ENCODE measurements at places on chromosomes 7 and 10.

DNA sequence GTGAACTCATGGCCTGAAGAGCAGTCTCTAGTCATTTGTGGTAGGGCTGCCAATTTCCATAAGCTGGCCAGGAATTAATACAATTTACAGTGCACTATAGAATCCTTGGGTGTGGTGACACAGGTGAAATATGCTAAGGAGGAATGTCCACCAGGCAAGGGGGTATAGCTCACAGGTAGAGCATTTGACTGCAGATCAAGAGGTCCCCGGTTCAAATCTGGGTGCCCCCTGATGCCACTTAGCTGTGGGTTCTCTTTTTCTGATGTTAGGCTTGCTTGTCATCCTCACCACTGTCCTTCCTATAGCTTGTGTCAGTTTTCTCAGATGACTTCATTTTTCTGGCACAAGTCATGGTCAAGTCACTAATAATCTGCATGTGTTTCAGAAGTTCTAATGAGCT is 108.7 kb downstream of the ZNF467 start:
- DNase-seq, result no peak

GRCh38 chr10:90993340-90993739 is 72.5 kb upstream of the ANKRD1 start:
- no peak for DNase-seq

- DNase-seq, result no peak
These were observed 173.3 kb downstream of the RNLS start for GRCh38 chr10:88409824-88410223.

DNA sequence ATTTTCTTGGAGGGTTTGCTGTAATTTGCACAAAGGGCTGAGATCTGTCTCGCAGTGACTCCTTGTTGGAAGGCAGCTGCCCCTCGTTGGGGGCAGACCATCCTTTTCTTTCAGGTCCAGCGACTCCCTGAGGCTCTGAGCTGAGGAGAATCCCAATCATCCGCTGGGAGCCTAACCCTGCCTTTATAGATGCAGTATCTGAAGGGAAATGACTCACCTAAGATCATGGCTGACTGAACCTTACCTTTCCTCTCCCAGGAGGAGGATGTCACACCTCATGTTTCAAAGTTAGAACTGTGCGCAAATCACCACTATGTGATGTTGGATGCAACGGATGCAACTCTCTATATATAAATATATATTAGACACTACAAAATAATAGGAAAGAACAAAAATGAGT is 36.4 kb upstream of the MXI1 start:
- DNase-seq, result no peak

DNA sequence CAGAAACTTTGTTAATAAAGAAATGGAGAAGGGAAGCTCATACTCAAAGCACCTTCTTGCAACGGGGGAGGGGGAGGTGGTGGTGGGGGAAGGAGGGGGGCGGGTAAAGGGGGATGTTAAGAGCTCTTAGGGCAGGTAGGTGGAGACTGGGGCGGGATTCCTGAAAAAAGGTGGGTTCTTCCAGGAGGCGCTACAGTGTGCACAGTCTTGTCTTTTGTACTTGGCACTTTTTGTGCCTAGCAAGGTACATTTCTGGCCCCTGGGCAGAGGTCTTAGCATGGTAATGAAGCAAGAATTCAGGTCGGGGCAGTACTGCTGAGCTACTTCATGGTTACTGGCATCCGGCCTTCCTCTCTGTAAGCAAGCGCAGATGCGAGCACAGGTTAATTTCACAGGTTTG is 15.2 kb upstream of the LAMB4 start:
- DNase-seq, result no peak

GRCh38 chr10:76353237-76353851 is 921.9 kb downstream of the LRMDA start:
- DNase-seq, result no peak

- DNase-seq, result no peak
These were observed 55.2 kb downstream of the CDK6 start for GRCh38 chr7:92781117-92781720.

- no peak for DNase-seq
These were observed 25.3 kb downstream of the DENND11 start for GRCh38 chr7:141676618-141677017.

- no peak for DNase-seq
These were observed 16.0 kb downstream of the MYOZ1 start for GRCh38 chr10:73625004-73625883.

DNA sequence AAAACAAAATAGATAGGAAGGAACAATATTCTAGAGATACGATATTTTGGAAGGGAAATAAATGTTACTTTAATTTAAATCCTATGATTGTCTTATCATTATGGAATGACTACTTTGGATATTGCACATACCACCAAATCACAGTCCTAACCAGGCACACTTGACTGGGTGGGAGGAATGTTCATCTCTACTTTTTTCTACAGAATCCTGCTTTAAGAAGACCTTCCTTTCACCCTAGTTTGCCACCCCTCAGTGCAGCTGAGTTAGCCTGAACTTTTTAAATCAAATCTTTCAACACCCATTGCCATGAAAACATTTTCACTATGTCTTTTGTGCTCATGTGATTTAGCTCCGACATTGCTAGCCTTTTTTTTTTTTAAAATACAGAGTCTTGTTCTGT is 38.1 kb downstream of the RELN start:
- no peak for DNase-seq

- no peak for DNase-seq
These were observed 62.2 kb downstream of the SAMD9 start for GRCh38 chr7:93055543-93056107.

DNA sequence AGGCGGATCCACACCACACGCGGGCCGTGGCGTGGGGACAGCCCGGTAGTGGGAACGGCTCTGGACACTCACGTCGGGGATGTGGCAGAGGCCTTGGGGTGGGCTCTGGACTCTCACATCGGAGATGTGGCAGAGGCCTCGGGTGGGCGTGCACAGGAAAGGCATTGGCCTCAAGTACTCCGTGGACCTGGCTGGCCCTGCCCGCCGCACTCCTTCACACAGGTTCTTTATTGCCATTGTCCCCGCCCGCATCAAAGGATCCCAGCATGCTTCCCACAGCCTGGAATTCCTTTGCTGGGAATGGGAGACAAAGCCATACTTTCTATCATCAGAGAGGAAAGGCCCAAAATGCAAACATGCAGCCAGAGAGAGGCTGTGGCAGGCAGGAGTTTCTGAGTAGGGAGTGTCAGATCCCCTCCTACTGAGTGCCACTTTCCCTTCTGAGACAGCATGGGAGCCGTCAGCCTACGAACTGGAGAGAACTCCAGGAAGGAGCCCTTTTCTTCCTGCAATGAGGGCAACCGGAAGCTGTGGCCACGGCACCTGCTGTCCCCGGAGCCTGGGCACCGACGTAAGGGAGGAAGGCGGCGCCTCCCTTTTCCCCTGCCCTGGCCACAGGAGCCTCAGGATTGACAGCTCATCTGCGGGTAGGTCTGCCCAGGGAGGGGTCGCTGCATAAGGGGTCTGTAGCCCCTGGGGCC is 51.5 kb downstream of the RBM17 start:
- DNase-seq, result no peak

DNA sequence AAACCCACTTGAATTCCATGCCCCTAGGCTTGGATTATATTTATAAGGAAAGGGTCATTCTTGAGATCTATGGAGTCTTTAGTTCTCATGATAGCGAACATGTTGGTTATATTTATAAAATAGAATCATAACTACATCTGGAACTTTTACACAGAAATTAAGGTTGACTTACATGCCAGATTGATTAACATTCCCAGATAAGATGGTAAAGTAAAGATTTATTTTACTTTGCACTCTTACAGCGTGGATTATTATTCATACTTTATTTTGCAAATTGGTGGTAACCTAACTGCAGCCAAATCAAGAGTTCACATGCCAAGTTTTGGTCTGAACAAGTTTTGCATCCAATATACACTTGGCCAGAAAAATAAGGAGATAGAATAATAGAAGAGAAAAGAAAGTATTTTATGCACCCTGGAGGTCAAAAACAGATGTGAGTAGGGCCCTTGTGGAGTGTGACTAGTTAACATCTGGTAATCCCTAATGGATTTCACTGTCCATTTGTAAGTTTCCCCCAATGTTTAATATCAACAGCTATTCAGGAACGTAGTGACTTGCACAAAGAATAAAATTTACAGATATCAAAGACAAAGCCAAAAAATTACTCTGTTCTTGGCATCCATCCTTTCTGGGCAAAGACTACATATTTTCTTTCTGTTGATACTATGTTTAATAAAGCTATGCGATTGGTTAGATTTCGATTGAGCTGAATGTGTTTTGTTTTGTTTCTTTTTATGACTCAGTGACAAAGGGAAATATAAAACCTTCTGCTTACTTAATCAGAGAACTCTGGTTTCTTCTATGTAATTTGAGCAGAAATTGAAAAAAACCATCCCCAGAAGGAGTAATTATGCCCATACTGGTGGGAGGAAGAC is 10.1 kb upstream of the TMEM26 start:
- DNase-seq, result no peak

- DNase-seq, result no peak
These were observed 13.1 kb downstream of the GPER1 start for GRCh38 chr7:1100834-1101562.

GRCh38 chr10:51035344-51035743 is 38.9 kb upstream of the PRKG1 start:
- no peak for DNase-seq

GRCh38 chr10:65231148-65231547 is 1694.7 kb upstream of the LRRTM3 start:
- no peak for DNase-seq

DNA sequence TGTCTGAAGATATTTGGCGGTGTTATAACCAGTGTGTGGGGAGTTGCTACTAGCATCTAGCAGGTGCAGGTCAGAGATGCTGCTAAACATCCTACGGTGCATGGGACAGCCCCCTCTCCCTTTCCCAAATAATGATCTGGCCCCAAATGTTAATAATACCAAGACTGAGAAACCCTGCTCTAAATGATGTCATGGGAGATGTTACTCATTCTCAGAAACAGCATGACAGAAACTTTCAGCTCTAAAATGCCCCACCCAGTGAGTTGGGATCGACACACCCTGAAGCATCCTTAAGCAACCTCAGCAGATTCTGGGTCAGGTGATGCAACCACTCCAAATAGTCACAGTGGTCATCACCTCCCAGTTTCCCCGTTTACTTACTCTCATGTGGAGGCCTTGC is 108.8 kb upstream of the MPP7 start:
- peak; percentile 2 for DNase-seq

DNA sequence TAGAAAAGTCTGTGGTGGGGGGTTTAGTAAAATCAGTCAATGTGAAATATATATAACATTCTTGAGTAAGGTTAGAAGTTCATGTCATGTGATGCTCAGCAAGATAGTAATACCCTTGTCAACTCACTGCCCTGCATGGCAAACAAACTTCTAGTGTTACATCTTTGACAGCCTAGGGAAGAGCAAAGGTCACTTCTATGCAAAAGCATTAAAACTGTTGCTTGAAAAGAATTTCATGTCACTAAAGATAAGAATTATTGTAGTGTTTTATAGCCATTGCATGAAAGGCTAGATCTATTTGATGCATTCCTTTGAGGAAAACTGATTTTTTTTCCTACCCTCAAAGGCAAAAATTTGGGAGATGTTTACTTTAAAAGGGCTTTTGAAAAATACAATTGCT is 176.0 kb downstream of the SKAP2 start:
- no peak for DNase-seq

- no peak for DNase-seq
These were observed 25.7 kb downstream of the FAM13C start for GRCh38 chr10:59336632-59337031.

DNA sequence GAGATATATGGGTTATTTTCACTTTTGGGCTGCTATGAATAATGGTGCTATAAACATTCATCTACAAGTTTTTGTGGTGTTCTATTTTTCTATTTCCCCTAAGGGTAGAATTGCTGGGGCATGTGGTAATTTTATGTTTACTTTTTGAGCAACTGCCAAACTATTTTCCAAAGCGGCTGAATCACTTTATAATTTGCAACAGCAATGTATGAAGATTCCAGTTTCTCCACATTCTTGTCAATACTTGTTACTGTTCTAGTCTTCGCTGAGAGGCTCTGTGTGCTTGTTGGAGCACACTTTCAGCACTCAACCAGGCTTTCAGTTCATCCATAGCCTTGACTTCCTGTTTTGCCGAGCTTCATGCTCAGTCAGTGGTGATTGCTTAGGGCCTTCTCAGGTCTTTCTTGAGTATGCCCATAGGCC is 39.0 kb downstream of the ADK start:
- DNase-seq, result no peak

DNA sequence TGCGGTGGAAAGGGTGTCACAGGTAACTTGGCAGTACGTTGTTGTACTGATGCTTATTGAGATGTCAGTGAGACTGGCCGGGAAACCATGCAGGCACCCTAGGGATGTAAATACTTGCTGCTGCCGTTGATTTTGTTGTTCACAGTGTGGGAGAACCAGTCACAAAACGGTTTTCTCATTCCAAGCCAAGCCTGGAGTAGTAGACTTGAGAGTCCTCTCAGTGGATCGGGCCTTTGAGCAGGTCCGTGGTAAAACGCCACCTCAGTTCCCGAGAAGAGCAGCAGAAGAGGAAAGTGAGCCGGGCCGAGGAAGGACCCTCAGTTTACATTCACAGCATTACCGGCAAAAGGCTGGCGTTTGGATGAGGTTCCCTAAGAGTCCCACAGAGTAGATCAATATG is 1.1 kb downstream of the JAKMIP3 start:
- no peak for DNase-seq

GRCh38 chr10:7239312-7239985 is 171.4 kb downstream of the SFMBT2 start:
- no peak for DNase-seq

DNA sequence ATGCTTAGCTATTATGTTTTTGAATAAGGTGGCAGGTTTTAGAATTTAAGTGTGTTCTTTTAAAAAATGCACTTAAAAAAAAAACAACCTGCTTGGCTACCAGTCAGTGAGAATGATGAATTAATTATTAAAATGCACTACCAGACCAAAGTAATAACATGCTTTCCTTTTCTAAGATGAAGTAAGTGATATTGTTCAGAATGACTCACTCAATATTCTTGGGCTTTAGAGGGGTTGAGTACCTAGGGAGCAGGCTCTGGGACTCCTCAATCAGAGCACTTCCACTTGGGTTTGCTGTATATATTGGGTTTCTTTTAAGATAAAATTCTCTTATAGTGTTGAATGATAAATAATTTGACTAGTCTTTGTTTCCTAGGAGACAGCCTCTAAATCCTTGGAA is 8.6 kb downstream of the STAM start:
- no peak for DNase-seq

GRCh38 chr7:93092757-93093370 is 24.9 kb downstream of the SAMD9 start:
- DNase-seq, result no peak

DNA sequence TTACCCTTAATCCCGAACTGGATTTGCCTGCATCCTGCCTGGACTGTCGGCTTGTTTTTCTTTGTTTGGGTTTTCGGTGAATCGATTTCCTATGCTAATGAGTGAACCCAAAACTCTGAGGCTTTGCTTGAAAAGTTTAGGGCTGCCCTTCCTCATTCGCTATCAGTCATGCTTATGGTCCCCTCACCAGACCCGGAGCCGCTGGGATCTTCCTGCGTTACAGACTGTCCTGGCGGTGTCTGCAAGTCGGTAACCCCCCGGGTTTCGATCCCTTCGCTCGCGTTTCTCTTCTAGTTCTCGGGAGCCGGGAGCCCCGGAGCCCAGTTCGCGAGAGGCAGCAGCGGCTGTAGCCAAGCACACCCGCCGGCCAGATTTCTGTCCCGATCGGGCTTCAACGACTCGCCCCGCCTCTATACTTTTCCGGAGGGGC is 2.2 kb downstream of the EMX2 start:
- no peak for DNase-seq
